ENCODE measurements at places on chromosomes 3 and 15. TPM values are rescaled to one million over a fixed set of nuclear protein-coding genes. Genes with fewer than 3 reads are reported as not detected.

Gene FSIP1
- 1.2 TPM for total RNA-seq

Gene SLC2A2
- not detected for total RNA-seq

GRCh38 chr3:194475978-194476377, 10.8 kb downstream of the ATP13A3 start:
- H3K4me1 ChIP-seq: peaks cover 3% of the 10 kb centered on the region
- no peak for DNase-seq
- H3K27me3 ChIP-seq: no peaks in the 10 kb centered on the region
- H3K4me3 ChIP-seq: no peak overlapping the region
- H3K27ac ChIP-seq: no peak overlapping the region
- H3K36me3 ChIP-seq: peaks cover 1% of the 10 kb centered on the region

GRCh38 chr15:94327356-94327936, 96.1 kb downstream of the MCTP2 start:
- H3K27ac ChIP-seq: no peak overlapping the region
- H3K27me3 ChIP-seq: no peaks in the 10 kb centered on the region
- DNase-seq: no peak

- H3K4me1 ChIP-seq: peaks cover 7% of the 10 kb centered on the region
- H3K4me3 ChIP-seq: no peak overlapping the region
- no peaks in the 10 kb centered on the region for H3K27me3 ChIP-seq
Observed at GRCh38 chr15:101206176-101206591, 45.7 kb downstream of the CHSY1 start.

Gene HEMK1
- total RNA-seq: 12.0 TPM

Gene CTXN2
- total RNA-seq: not detected

Gene TLE3
- 43.0 TPM for total RNA-seq

Gene XIRP1
- total RNA-seq: 0.19 TPM

DNA sequence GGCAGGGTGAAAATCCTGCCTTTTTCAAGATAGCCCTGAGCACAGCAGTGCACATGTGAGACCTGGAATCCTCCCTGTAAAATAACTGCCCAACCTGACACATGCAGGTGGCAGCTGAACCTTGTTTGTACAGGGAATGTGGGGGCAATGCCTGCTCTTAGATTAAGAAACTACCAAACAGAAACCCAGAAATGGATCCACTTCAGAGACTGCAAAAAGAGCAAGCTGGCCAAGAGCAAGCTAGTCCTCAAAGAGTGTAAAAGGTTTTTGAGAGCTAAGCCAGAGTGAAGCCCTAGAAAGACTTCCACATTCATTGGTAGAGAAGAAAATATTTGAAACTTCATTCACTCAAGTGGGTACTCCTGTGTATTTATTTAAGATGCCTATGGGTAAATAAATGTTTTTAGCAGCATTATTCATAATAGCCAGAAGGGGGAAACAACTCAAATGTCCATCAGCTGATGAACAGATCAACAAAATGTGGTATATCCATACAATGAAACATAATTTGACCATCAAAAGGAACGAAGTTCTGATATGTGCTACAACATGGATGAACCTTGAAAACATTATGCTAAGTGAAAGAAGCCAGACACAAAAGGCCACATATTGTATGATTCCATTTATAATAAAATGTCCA, 96.0 kb upstream of the TSC22D2 start:
- peaks cover 4% of the 10 kb centered on the region for H3K4me1 ChIP-seq
- no peaks in the 10 kb centered on the region for H3K36me3 ChIP-seq
- no peak for DNase-seq
- no peaks in the 10 kb centered on the region for H3K27me3 ChIP-seq
- H3K27ac ChIP-seq: no peak overlapping the region
- no peak overlapping the region for H3K4me3 ChIP-seq

- no peaks in the 10 kb centered on the region for H3K4me1 ChIP-seq
- no peak overlapping the region for H3K27ac ChIP-seq
- H3K4me3 ChIP-seq: no peak overlapping the region
- no peak for DNase-seq
- no peaks in the 10 kb centered on the region for H3K36me3 ChIP-seq
Observed at GRCh38 chr3:21919383-21919782, 168.4 kb upstream of the ZNF385D start.

Gene CNTN3
- 3.4 TPM for total RNA-seq

DNA sequence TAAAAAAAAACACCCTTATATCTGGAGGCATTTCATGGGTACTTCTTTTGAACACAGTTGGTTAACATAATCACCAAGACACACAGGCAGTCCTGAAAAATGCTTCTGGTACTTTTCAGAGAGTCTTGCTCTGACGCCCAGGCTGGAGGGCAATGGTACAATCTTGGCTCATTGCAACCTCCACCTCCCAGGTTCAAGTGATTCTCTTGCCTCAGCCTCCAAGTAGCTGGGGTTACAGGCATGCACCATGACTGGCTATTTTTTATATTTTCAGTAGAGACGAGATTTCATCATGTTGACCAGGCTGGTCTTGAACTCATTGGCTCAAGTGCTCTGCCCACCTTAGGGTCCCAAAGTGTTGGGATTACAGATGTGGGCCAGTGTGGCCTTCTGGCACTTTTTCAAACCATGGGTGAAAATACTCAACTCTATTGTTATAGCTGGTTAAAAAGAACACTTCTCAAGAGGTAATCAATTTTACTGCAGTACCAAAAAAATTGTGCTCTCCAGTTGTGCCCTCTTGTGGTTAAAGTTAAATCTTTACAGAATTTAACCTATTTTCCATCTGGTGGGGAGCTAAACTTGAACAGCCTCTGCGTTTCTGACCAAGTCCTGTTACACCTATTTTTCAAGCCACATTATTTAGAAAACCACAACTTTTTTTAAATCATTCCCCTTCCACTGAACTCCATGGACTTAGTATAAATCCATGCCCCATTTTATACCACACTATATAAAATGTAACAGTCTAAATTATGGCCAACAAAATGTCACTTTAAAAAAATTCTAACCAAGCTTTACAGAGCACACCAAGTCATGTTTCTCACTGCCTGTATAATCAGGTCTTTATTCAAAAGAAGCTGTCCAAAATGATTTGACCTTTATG, 1.2 kb upstream of the SNAPC5 start:
- peaks cover 3% of the 10 kb centered on the region for H3K36me3 ChIP-seq
- H3K27me3 ChIP-seq: no peaks in the 10 kb centered on the region
- H3K4me3 ChIP-seq: no peak overlapping the region
- no peak for DNase-seq
- H3K27ac ChIP-seq: no peak overlapping the region

Measured in aorta (tissue), 5 donors.